Activated T-helper 1 cell treated with anti-CD3 and anti-CD28 coated beads, Interleukin-2, amount 50 U/mL, for 16 hours (primary cell): ENCODE measurements at places on chromosomes 2 and 18.

GRCh38 chr2:24945907-24946306, 25.8 kb downstream of the DNAJC27 start:
- no peak for DNase-seq

DNA sequence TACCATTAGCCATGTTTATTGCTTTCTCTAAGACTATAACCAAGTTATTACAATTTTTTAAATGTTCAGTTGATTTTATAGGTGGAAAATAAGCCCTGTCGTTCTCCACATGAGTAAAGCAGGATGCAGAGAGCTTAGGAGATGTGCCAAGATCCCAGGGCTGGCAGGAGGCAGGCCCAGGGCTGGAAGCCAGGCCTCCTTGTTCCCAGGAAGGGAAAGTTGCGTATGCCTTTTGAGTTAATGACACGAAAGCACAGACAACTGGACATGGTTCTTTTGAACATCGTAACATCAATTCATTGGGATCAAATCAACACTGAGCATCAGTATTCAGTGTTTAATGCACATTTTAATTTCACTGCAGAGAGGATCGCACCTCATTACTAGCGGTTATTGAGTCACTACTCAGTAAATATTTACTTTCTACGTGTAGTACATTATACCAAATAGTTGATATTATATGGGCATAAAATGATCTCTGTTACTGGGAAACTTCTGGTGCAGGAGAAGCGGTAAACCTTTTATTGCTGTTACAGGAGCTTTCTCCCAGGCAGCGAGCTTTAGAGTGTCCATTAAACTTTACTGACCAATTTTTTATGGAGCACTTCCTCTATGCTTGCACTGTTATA, 60.0 kb downstream of the RNF144A start:
- no peak for DNase-seq

DNA sequence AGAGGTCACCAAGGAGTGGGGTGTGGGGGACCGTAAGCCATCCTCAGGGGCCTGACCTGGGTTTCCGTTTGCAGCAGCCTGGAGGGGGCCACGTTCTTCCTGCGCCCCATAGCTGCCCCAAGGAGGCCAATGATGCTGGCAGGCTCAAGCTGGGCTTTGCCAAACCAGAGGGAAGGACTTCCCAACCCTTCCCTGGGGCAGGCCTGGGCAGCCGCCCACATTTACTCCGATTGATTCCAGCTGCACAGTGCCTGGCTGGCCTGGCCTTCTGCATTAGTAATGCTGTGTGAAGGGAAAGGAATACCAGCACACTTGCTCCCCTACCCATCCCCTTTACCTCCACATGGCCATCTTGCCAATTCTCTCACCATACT, 360.6 kb upstream of the SLC14A2 start:
- no peak for DNase-seq

DNA sequence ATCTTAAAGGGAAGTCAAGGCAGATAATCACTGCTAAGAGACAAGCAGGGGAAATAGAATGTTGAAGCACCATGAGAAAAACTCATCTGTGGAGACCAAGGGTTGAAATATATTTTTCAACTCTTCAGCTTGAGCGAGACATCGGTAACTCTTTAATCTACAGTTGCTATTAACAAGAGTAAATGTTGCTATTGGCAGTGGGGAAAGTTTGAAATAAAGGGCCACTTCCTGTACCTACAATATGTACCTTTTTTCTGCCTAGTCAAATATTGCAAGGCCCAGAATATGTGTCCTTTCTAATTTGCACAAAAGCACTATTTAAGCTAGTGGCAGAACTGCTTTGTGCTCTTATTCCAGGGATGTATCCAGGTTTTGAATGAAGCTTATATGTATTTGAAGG, 65.8 kb downstream of the EFEMP1 start:
- no peak for DNase-seq

DNA sequence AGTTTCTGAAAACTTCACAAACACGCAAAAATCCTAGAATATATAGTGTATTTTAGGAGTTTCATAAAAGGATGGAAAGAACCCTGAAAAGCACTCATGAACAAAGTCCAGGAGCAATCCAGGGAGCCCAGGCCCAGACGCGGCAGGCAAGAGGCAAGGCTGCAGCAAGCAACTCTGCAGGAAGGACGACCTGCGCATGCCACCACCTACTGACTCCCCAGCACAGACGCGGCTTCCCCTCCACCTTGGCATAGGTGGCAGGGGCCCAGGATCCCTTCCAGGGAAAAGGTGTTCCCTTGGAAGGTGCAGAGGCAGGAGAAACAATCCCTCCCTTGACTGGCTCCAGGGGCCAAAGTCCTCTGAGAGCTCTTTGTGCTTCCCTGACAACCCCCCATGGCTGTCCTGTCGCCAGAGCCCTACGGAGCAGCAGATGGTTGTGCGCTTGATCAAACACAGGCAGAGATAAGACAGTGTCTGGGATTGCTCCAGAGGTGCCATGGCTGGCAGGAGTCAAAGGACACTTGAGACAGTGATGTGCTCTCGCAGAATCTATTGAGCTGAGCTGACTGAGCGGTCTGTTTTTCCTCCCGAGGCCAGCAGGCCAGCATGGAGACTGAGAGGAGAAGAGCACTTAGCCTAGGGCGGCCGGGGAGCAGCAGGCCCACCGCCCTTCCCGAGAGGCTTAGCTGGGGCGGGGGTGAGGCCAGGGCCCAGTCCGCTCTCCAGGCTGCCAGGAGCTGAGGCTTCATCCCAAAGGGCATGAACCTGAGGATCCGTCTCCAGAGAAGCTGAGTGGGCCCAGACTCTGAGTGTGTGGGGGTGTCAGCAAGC, 10.8 kb upstream of the AMER3 start:
- DNase-seq, result no peak

- no peak for DNase-seq
Observed at GRCh38 chr2:235688511-235689426, 194.9 kb downstream of the AGAP1 start.

DNA sequence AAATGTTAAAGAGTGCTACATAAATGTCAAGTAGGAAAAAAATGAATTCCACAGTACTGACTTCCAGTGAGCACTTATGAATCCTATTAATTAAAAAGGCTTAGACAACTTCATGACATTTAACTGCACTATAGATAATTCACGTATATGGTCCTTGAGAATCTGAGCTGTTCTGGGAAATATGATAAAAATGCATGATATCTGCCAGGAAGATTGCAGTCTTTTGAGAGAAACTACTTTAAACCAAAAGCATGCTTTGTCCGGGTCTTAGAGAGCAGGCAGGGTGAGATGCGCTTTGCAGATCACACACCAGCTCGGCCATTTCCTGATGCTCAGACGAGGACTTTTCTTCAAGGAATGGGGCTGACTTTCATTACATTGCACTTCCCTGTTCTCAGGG, 42.6 kb downstream of the CMPK2 start:
- DNase-seq, result no peak

GRCh38 chr18:31446854-31447253, 687 bp upstream of the DSG3 start:
- DNase-seq, result no peak

DNA sequence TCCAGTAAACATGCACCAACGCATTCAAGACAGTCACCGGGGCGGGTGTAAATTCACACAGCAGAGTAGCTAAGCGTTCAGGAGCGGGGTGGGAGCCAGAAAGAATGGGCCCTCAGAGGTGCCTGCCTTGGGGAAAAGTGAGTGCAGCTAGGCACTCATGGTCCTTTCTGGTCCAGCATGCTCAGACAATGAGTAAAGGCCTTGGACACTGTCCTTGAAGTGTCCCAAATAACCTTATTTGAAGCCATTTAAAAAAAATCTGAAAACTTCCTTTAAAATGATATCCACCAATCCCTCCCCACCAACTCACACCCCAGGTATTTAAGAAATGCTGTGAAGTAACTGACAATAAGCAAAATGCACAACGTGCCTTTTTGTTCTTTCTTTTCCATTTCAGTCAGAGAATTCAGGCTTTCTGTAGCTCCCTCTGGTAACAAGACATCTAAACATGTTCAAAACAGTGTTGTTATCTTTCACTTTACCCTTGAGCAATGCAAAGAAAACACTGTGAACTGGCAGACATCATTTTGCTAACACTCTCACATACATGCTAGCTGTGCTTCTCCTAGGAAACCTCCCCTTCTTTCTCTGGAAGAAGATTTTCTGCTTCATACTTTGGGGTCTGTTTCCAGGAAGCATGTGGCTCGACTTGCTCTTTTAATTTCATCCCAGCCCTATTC, 445.1 kb upstream of the SPRED2 start:
- DNase-seq, result no peak

GRCh38 chr2:223416815-223417610, 185.1 kb downstream of the SCG2 start:
- no peak for DNase-seq

GRCh38 chr2:46239175-46239846, 57.9 kb upstream of the EPAS1 start:
- DNase-seq, result no peak

DNA sequence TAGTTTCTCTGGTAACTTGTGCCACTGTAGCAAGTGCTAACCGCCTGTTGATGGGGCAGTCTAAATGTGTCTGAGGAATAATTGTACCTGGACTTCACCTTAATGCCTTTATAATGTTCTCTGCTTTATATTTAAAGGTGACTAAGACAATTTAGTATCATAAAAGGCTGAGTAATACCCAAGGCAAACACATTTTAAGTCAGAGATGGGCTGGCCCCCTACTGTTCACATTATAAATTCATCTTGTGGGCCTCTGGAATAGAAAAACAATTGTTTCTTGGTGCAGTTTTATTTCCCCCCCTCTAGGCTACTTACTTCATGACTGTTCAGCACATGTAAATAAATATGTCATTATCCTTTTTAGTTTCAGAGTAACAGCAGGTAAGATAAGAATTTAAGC, 559.3 kb upstream of the PIK3C3 start:
- no peak for DNase-seq

- DNase-seq, result no peak
Observed at GRCh38 chr2:26463244-26464192, 14.4 kb downstream of the OTOF start.

- DNase-seq, result no peak
Observed at GRCh38 chr2:190354003-190354690, 10.8 kb downstream of the INPP1 start.

GRCh38 chr2:3635171-3635974, 22.6 kb upstream of the ALLC start:
- no peak for DNase-seq

GRCh38 chr2:242022550-242023290, 153.2 kb downstream of the RTP5 start:
- no peak for DNase-seq

GRCh38 chr2:5683471-5683870, 8.7 kb upstream of the SOX11 start:
- DNase-seq, result no peak

- no peak for DNase-seq
Observed at GRCh38 chr2:176149481-176149938, 1.8 kb upstream of the HOXD4 start.

DNA sequence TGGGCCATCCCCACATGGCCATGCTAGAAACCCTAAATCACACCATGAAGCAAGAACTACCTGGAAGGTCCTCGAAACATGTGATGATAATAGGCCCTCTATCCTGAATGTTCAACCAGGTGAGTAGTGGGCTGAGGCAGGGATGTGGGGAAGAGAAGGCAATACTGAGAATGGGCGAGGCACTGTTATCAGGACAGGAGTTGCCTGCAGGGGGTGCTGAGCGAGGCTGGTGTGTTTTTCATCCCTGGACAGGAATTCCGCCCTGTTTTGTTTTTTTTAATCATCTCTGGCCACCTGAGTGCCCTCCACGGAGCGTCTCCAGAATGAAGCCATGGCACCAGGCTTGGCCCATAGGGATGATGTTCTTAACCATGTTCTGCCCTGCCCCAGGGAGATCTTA, 103.0 kb upstream of the SOX11 start:
- no peak for DNase-seq

GRCh38 chr2:144015655-144016245, 504.2 kb downstream of the ZEB2 start:
- DNase-seq, result no peak

GRCh38 chr2:144780983-144781382, 261.1 kb upstream of the ZEB2 start:
- no peak for DNase-seq

DNA sequence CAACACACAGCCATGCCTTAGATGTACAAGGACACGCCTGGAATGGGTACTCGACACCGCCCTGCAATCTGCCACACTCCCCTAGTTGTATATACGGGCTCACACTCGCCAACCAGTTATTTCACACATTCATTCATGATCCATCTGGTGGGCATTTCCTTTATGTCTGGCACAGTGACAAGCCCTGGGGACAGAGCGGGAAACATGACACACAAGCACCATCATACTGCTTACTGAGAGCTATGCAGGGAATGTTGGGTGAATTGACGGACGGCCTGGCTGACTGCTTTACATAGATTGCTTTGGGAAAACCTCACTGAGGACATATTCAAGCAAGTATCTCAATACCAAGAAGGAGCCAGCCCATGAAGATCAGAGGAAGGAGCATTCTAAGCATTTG, 448.0 kb upstream of the SPRED2 start:
- DNase-seq, result no peak

GRCh38 chr2:230775737-230776136, 63.1 kb downstream of the CAB39 start:
- no peak for DNase-seq

GRCh38 chr18:51235009-51235789, 37.7 kb upstream of the MEX3C start:
- no peak for DNase-seq

DNA sequence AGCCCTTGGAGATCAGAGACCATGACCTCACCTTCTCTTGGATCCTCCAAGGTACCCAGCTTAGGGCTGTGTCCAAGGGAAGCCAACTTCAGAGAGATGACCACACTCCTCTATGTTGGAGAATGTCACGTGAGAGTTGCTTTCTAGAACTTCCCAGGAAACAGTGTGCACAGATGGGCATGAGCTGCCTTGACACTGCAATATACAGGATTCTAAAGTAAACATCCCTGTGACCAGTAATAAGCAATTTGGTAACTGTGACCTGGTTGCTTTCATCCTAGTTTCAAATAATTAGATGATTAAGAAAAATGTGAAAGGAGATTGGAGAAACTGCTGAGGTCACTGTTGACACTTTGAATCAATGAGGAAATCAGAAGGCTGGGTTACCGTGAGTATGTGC, 181.1 kb upstream of the EPAS1 start:
- no peak for DNase-seq

- DNase-seq, result no peak
Observed at GRCh38 chr2:109321570-109321969, 192.6 kb downstream of the SH3RF3 start.

DNA sequence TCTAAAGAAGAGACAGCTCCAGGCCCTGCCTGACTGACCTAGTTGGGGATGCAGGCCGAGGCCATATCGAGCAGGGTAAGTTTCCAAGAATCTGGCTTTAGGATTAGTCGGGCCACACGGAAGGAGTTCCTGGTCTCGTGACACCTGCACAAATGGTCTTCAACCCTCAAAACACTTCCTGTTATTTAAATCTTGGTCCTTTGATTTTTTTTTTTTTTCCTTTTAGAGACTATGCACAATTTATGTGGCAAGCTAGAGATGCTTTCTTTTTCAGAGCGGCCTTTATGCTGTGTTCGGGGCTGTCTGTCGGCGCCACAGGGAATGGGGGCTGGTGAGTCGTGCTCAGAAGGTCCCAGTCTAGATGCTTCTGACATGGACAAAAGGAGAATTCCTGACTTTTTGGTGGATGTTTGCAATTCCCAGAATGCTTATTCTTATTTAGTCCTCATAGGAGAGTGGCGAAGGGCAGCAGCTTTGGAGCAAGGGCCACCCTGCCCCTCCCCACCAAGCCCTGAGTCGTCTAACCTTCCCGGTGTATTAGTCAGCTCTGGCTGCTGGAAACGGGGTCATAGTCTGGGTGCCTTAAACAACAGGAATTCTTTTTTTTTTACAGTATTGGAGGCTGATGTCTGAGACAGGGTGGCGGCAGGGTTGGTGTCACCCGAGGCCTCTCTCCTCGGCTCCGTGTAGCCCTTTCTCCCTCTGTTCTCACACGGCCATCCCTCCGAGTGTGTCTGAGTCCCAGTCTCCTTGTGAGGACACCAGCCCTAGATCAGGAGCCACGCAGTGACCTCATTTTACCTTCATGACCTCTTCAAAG, 27.4 kb downstream of the HPCAL1 start:
- DNase-seq, result no peak
